ENCODE measurements at places on chromosomes 16 and 17.
A peak's percentile ranks its signal among the peaks of the same experiment; 100 is the strongest.

GRCh38 chr16:85810742-85811115 lies 11.2 kb downstream of the COX4I1 start:
- no peak for DNase-seq

- DNase-seq, result no peak
These were observed 295.7 kb upstream of the FOXF1 start for GRCh38 chr16:86214326-86215232.

DNA sequence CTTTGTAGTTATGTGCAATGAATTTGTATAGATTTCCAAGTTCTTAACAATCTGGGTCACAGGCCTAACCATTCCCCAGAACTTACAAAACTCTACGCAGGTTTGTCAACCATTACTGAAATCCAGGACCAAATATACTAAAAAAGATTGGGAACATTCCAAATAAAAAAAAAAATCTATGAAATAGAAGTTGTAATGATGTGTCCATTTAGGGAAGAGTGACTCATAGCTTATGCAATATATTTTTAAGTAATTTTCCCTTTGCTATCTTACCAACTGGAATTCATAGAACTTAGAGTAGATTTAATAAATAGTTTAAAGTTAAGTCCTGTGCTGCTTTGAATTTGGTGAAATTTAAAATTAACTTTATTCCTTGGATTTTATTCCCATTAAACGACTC lies 393.2 kb downstream of the PMP22 start:
- DNase-seq, result no peak

DNA sequence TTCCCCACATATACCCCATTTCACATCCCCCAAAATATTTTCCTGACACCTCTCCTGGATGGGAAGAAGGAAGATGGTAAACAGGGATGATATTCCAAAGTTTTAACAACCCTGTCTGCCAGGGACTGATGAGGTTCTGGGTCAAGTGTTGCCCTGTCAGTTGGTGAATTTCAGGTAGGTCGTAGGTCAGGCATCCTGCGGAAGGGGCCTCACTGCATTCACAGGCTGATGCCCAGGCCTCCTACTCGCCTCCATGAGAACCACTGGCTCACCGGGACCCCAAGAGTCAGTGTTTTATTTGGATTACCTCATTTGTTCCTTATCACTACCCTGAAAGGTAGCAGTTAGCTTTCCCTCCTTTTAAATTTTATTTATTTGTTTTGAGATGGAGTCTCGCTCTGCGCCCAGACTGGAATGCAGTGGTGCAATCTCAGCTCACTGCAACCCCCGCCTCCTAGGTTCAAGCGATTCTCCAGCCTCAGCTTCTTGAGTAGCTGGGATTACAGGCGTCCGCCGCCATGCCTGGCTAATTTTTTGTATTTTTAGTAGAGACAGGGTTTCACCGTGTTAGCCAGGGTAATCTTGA lies 10.5 kb downstream of the ZBTB4 start:
- DNase-seq, result no peak

DNA sequence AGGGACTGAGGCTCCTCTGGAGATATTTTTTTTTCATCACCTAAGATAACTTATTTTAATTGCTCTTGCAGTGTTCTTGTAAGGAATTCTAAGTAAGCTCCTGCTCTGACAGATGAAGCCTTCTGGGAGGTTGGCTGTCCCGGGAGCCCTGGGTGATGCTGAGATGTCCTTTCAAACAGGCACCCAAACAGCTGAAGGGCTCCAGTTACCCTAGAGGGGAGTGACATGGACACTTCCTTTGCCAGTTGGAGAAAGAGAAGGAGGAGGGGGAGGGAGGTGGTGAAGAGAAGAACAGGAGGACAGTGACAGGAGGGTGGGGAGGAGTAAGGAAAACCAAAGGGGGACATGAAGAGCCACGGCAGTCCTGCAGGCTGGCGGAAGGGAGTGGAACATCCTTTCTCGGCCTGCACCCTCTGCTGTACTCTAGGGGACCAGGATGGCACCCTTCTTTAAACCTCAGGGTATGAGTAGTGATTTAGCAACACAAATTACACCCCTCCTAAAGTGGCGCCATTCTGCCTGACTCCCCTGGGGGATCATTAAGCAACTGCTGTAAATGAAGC lies 51.8 kb downstream of the MYH3 start:
- no peak for DNase-seq

GRCh38 chr17:3959295-3959899 lies 4.8 kb downstream of the ATP2A3 start:
- DNase-seq, result no peak

DNA sequence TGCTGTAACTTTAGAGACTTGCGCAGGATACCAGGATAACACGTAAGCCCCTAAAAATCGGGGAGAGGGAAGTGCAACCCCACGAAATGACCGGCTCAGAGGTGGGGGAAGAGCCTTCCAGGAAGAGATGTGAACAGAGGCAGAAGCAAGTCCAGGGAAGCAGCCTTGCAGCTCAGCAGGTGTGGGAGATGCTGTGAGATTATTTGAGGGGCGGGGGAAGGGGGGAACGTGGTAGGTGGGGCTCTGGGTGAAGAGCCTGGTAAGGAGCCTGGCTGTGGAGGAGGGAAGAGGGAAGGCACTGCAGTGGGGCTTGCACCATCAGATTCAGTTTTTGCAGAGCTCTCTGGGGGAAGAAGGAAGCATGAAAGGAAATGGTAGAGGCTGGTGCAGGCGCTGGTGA lies 95.4 kb upstream of the CACNG5 start:
- DNase-seq, result no peak

DNA sequence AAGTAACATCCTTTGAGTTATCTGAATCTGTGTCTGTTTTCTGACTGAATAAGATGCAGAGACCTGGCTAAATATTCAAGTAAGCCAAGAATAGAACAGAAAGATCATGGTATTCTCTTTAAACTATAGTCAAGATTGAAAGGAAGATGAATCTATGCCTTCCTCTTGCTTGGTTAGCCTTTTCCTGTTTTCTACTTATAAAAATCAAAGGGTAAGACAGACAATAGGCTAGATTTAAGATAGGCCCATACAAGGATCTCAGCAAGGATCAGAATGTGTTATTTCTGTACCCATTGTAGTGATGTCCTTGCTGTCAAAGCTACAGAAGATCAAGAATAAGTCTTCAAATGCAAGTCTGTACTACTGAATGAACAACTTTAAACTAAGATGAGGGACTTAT lies 7.0 kb upstream of the CDR2 start:
- no peak for DNase-seq

GRCh38 chr16:79329967-79330366 lies 270.6 kb downstream of the MAF start:
- DNase-seq, result no peak

DNA sequence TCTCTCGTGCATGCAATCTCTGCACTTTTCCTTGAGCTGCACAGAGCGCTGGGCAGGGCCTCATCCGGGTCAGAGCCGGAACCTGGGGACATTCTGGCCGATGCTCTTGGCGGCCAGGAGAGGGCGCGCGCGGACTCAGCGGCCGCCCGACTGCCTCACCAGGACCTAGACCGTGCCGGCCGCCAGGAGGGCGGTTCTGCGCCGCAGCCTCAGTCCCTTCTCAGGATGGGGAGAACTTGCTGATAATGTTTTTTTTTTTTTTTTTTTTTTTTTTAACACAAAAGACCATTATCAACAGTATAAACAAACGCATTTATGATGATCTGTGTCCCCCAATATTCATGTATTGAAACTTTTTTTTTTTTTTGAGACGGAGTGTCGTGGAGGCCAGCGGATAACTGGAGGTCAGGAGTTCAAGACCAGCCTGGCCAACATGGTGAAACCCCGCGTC lies 8.1 kb upstream of the FLYWCH2 start:
- DNase-seq, result peak; percentile 15

All from SW 1271 (cell line).